ENCODE measurements at places on chromosomes 11 and 22. TPM values are rescaled to one million over a fixed set of nuclear protein-coding genes. Genes with fewer than 3 reads are reported as not detected.

DNA sequence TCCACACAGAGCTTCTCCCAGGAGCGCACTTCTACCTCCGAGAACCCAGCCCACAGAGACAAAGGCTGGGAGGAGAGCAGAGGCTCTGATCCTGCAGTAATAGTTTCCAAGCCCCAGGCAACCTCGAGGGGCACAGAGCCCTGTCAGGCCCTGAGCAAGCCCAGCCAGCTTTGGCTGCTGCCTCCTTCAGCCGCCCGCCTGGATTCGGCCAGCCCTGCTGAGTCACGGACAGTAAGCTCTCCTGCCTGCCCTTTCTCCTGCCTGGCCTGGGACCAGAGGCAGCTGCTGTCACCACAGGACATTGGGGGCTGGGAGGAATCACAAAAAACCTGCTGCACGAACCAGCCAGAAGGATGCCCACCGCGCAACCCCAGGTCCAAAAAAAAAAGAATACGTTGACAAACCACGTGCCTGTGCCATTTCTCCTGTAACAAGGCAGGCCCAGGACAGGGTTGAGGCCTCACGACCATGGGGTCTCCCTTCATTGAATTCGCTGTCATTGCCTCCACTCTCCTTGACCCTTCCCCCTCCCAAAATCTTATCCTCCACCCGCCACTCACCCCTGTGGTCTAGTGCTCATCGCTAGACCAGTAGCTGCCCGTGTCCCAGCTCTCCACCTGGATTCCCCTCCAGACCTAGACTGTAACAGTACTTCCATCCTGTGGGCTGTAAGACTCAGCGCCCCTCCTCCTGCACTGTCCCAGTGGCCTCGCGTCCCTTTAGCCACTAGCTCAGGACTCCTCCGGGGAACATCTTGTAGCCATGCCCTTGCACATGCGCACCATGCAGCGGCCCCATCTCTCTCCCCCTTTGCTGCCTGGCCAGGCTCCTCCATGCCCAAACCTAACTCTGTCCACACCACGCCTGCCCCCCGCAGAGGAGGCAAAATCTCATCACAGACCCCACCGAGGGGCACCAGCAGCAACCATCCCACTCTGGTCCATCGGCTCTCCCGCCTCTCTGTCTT is 7.4 kb upstream of the SLC22A12 start:
- no peak overlapping the region for H3K4me3 ChIP-seq
- DNase-seq = no peak
- H3K36me3 ChIP-seq = no peaks in the 10 kb centered on the region
- H3K27me3 ChIP-seq = peaks cover 14% of the 10 kb centered on the region
- H3K4me1 ChIP-seq = no peaks in the 10 kb centered on the region

GRCh38 chr11:109405671-109406070 is 16.3 kb upstream of the C11orf87 start:
- H3K4me1 ChIP-seq = no peaks in the 10 kb centered on the region
- H3K4me3 ChIP-seq = no peak overlapping the region
- no peak for DNase-seq
- no peaks in the 10 kb centered on the region for H3K36me3 ChIP-seq

GRCh38 chr22:32073262-32073661 is 30.2 kb downstream of the SLC5A1 start:
- no peak overlapping the region for H3K27ac ChIP-seq
- H3K4me3 ChIP-seq = no peak overlapping the region
- H3K4me1 ChIP-seq = no peaks in the 10 kb centered on the region
- no peaks in the 10 kb centered on the region for H3K36me3 ChIP-seq
- H3K27me3 ChIP-seq = peaks cover 12% of the 10 kb centered on the region
- no peak for DNase-seq

GRCh38 chr11:65571420-65571819 is 918 bp upstream of the FAM89B start:
- peaks cover 5% of the 10 kb centered on the region for H3K36me3 ChIP-seq
- peak overlapping the region; percentile 100 for H3K27ac ChIP-seq
- no peak for DNase-seq
- peaks cover 38% of the 10 kb centered on the region for H3K4me1 ChIP-seq

DNA sequence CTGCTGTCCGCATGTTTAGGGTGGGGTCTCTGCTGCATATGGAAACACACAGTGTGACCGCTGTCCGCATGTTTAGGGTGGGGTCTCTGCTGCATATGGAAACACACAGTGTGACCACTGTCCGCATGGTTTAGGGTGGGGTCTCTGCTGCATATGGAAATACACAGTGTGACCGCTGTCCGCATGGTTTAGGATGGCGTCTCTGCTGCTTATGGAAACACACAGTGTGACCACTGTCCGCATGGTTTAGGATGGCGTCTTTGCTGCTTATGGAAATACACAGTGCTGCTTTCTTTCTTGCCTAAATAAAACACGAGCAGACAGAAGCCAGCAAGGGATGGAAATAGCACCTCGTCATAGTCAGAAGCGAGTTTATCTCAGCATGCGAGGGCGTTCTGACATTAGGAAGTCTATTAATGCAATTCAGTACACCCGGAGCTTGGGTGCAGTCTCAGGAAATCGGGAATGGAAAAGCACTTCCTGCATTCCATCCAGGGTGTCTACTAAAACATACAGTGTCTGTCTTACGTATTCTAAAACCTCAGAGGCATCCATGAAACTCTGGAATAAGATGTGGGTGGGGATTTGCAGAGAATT is 32.6 kb upstream of the TOLLIP start:
- H3K27ac ChIP-seq = no peak overlapping the region
- no peaks in the 10 kb centered on the region for H3K36me3 ChIP-seq
- peaks cover 11% of the 10 kb centered on the region for H3K4me1 ChIP-seq
- no peak for DNase-seq

GRCh38 chr22:41836551-41836950 is 3.6 kb downstream of the SREBF2 start:
- H3K27me3 ChIP-seq = no peaks in the 10 kb centered on the region
- peaks cover 16% of the 10 kb centered on the region for H3K36me3 ChIP-seq
- H3K4me3 ChIP-seq = no peak overlapping the region
- peaks cover 48% of the 10 kb centered on the region for H3K4me1 ChIP-seq
- DNase-seq = no peak

- peaks cover 32% of the 10 kb centered on the region for H3K27me3 ChIP-seq
- no peaks in the 10 kb centered on the region for H3K36me3 ChIP-seq
Measured at GRCh38 chr22:36797911-36798673, 18.7 kb downstream of the PVALB start.

GRCh38 chr22:50014053-50014501 is 1.5 kb upstream of the IL17REL start:
- H3K27me3 ChIP-seq = peaks cover 7% of the 10 kb centered on the region
- peaks cover 2% of the 10 kb centered on the region for H3K36me3 ChIP-seq
- H3K4me1 ChIP-seq = peaks cover 38% of the 10 kb centered on the region
- DNase-seq = no peak

GRCh38 chr11:128522943-128523518 is 64.3 kb downstream of the ETS1 start:
- H3K4me3 ChIP-seq = peak overlapping the region; percentile 89
- H3K27ac ChIP-seq = peak overlapping the region; percentile 97
- H3K36me3 ChIP-seq = peaks cover 34% of the 10 kb centered on the region
- peaks cover 58% of the 10 kb centered on the region for H3K4me1 ChIP-seq
- DNase-seq = peak; percentile 64

DNA sequence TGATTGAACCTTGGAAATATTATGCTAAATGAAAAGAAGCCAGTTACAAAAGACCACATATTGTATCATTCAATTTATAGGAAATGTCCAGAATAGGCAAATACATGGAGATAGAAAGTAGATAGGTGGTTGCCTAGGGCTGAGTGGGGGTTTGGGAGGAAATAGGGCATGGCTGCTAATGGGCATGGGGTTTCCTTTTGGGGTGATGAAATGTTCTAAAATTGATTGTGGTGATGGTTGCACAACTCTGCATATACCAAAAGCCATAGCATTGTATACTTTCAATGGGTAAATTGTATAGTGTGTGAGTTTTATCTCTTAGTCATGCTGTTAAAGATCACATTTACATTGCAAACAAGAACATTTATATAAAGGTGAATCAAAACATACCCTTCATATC is 48.7 kb downstream of the LDLRAD3 start:
- no peak for DNase-seq
- no peaks in the 10 kb centered on the region for H3K36me3 ChIP-seq
- peaks cover 14% of the 10 kb centered on the region for H3K27me3 ChIP-seq
- no peak overlapping the region for H3K4me3 ChIP-seq
- H3K27ac ChIP-seq = no peak overlapping the region

DNA sequence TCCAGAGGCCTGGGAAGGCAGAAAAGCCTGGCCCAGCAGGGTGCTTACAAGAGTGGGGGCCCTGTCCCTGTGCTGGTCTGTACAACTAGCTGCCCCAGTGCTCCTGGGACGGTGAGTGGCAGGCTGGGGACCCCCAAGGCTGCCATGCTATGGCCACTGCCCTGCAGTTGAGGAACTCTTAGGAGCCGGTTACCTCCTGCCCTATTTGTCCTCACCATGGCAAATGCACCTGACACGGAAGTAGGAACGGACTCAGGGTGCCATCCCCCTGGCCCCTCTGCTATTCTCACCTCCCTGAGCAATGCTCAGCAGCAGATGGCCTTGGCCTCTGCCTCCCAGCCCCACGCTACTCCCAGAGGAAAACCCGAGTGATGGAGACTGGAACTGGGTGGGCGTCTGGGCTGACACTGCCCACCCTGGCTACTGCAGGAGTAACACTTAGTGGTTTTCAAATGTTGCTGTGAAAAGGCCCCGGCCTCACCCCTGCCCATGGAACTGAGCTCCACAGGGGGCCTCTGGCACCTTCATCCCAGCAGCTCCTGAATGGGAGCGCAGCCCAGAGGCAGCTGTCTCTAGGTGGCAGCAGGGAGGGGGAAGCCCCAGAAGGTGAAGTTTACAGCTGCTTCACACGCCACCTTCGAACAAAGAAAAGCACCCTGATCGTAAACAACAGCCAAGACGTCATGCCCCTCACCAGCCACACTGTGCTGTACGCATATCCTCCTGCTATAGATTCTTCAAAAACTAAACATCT is 105.3 kb downstream of the CTTN start:
- H3K36me3 ChIP-seq = no peaks in the 10 kb centered on the region
- DNase-seq = no peak
- no peak overlapping the region for H3K4me3 ChIP-seq

- H3K4me1 ChIP-seq = no peaks in the 10 kb centered on the region
- H3K36me3 ChIP-seq = peaks cover 5% of the 10 kb centered on the region
- no peak for DNase-seq
- no peak overlapping the region for H3K27ac ChIP-seq
Measured at GRCh38 chr11:17218403-17218802, 10.6 kb upstream of the PIK3C2A start.

GRCh38 chr11:106724293-106724892 is 293.9 kb downstream of the GUCY1A2 start:
- DNase-seq = no peak
- H3K36me3 ChIP-seq = no peaks in the 10 kb centered on the region
- H3K4me1 ChIP-seq = no peaks in the 10 kb centered on the region
- H3K27me3 ChIP-seq = no peaks in the 10 kb centered on the region
- H3K4me3 ChIP-seq = no peak overlapping the region
- H3K27ac ChIP-seq = no peak overlapping the region

GRCh38 chr22:33326540-33327295 is 268.5 kb upstream of the SYN3 start:
- H3K36me3 ChIP-seq = no peaks in the 10 kb centered on the region
- H3K4me3 ChIP-seq = no peak overlapping the region
- no peak overlapping the region for H3K27ac ChIP-seq
- H3K27me3 ChIP-seq = no peaks in the 10 kb centered on the region
- no peaks in the 10 kb centered on the region for H3K4me1 ChIP-seq

DNA sequence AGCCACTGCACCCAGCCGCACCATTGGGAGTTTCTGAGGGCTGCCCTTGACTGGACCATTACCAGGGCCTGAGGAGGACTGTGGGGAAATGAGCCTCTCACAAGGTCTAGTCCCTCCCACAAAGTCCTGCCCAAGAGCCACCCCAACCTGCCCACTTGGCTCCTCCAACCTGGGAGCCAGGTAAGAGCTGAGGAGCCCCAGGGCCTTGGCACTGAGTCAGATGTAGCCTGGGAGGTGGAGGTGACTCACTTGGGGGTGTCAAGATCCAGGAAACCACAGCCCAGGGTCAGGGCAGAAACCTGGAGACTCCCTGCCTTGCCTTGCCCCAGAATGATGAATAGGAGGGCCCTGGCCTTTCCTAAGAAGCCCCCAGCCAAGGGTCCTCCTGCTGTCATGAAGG is 25.8 kb upstream of the P2RY2 start:
- peaks cover 22% of the 10 kb centered on the region for H3K4me1 ChIP-seq
- H3K4me3 ChIP-seq = no peak overlapping the region
- H3K27me3 ChIP-seq = no peaks in the 10 kb centered on the region
- H3K27ac ChIP-seq = no peak overlapping the region
- H3K36me3 ChIP-seq = no peaks in the 10 kb centered on the region

DNA sequence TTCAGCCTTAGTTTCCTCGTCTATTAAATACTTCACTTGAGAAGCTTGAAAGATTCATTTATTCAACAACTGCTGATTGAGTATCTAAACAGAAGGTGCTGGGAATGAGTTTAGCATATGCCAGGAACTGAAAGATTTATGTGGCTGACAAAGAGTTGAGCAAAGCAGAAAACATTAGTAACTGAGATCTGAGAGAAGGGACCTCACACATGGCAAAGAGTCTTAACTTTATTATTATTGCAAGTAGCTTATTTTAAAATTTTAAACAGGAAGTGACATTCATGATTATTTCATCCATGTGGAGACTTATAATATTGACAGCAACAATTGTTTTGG is 133.6 kb downstream of the CASP12 start:
- peaks cover 6% of the 10 kb centered on the region for H3K4me1 ChIP-seq
- no peak overlapping the region for H3K4me3 ChIP-seq
- DNase-seq = no peak
- H3K27me3 ChIP-seq = no peaks in the 10 kb centered on the region
- H3K36me3 ChIP-seq = peaks cover 8% of the 10 kb centered on the region
- H3K27ac ChIP-seq = no peak overlapping the region

CASP5 gene
- not detected for polyA plus RNA-seq

DEFB131B gene
- polyA plus RNA-seq = not detected

SPI1 gene
- not detected for polyA plus RNA-seq

RASD2 gene
- not detected for polyA plus RNA-seq

TRIM51 gene
- polyA plus RNA-seq = not detected

NFAM1 gene
- not detected for polyA plus RNA-seq

IGF2 gene
- polyA plus RNA-seq = not detected

LYVE1 gene
- not detected for polyA plus RNA-seq

OR8G5 gene
- polyA plus RNA-seq = not detected

KREMEN1 gene
- polyA plus RNA-seq = not detected
